ENCODE measurements at places on chromosomes 1 and 21.

GRCh38 chr21:36167541-36167940 lies 10.9 kb downstream of the DOP1B start:
- no peak for DNase-seq

DNA sequence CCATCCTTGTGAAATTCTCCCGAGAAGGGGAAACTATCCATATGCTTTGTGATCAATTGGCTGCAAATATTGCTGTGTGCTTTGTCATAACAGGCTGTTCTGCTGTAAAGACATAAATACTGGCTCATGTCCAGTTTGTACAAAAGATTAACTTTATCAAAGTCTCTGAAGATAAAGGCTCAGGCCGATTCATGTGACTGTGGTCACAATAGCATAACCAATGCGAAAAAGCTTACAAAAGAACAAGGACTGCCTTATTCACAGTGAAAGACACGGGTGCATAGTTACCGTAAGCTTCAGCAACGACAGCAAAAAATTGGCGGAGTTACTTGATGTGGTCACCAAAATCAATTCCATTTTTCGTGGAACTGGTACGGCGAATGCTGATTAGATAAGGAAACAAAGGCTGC lies 173.6 kb upstream of the CHRM3 start:
- no peak for DNase-seq

DNA sequence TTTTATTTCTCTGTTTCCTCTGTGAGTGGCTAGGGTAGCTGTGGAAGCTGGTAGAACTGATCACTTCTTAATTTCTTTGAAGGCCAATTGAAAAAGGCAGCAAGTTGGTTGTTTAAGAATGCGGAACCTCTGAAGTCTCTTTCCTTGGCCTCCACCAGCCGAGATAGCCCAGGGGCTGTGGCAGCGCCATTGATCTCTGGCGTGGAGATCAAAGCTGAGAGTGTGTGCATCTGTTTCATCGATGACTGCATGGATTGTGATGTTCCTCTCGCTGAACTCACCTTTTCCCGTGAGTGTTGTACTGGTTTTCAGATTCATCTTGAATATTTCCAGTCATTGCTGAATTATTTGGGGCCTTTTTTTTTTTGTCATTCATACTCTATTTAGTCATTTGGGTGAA lies 97.7 kb downstream of the VPS13D start:
- DNase-seq = no peak

DNA sequence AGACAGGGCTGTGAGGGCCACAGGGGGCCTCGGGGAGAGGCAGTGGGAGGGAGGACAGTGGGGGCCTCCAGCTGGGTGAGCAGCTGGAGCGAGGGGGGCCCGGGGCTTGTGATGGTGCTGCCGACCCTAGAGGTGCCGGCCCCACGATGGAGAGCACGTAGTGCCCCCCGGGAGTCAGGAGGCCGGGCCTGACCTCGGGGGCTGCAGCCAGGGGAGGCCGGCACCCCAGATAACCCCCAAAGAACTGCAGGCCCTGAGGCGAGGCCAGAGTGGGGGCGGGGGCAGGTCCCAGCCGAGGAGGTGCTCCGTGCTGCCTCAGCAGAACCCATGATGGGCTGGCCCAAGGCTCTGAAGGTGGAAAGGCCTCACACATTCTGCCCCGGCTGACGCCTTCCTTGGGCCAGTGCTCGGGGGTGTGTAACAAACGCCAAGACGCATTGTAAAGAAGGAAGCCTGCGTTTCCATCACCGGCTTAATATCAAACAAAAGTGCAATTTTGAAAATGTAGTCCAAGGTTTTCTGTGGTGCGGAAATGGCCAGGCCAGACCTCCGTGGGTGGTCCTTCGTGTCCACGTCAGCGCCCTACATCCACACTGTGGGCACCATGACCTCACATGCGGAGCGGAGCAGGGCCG lies 55.2 kb downstream of the COL6A1 start:
- DNase-seq = no peak
